AML-193 (cell line): ENCODE measurements at places on chromosomes 2 and 18.

DNA sequence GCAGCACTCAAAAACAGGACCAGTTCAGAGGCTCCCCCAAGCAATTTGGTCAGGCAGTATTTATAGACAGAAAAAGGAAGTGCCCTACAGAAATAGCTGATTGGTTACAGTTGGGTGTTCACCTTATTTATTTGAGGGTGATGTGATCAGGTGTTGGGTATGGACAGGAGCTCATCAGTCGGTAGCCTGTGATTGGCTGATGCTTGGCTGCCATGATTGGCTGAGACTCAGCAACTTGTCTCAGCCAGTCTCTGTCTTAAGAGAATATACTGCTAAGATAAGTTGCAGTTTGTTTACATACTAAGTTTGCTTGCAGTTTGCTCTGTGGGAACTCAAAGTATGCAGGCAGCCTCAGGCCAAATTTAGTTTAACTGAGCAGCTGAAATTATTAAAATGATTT lies 9.4 kb downstream of the ABCG8 start:
- no peak for DNase-seq

DNA sequence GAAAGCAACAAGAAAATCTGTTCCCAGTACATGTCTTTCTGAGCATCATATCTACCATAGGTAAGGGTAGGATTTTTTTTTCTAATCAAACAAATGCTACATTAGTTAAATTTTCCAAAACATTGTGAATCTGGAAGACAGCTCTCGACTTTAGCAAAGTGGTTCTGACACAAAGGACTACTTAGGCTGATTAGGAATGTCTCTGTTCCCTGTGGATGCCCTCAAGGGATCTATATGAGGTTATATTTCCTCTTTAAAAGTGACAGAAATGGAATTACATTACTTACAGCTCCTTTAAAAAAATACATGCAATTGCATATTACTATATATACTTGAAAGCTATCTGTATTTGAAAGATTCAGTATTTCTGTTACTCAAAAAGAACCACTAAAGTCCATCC lies 15.4 kb downstream of the NYAP2 start:
- no peak for DNase-seq

DNA sequence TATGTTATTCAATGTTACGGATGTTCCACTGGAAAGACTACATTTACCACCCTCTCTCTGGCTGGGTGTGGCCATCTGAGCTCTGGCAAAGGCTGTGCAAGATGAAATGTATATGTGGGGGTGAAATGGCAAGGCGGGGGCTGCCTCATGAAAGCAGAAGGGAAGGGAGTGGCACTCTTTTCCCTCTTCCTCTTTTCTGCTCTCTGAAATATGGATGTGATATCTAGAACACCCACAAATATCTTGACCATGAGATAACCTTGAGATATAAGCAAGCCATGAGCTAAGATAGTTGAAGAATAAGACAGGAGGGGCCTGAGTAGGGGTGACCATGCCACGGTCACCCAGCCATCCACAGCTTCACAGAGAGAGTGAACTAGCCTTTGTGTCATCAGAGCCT lies 367.8 kb upstream of the ID2 start:
- no peak for DNase-seq

DNA sequence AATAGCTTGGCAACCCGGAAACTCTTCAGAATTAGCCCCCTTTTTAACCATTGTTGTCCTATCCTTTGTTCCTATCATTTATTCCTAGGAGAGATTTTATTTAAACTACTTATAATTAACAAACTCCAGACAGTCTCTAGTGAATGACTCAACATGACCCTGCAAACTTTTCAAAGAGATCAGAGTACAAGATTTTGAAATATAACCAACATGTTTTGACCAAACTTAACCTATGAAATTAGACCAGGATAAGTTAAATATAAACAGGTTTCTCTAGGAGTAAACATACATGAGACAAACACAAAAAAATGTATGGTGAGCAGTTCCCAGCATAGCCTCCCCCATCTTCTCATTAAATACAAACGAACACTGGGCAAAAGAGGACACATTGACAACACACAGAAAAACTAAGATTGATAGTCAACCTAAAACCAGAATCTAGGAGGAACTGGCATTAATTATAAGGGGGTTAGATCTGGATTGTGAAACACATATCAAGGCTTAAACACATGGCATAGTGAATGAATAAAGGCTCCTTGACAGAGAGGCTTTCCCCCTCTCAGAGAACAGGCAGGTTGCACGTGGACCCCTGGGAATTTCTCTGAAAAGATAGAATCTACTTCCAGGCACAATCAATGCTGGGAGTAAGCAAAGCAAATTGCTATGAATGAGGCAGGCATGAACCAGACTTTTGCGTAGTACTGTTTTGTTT lies 284.1 kb downstream of the IRS1 start:
- no peak for DNase-seq

DNA sequence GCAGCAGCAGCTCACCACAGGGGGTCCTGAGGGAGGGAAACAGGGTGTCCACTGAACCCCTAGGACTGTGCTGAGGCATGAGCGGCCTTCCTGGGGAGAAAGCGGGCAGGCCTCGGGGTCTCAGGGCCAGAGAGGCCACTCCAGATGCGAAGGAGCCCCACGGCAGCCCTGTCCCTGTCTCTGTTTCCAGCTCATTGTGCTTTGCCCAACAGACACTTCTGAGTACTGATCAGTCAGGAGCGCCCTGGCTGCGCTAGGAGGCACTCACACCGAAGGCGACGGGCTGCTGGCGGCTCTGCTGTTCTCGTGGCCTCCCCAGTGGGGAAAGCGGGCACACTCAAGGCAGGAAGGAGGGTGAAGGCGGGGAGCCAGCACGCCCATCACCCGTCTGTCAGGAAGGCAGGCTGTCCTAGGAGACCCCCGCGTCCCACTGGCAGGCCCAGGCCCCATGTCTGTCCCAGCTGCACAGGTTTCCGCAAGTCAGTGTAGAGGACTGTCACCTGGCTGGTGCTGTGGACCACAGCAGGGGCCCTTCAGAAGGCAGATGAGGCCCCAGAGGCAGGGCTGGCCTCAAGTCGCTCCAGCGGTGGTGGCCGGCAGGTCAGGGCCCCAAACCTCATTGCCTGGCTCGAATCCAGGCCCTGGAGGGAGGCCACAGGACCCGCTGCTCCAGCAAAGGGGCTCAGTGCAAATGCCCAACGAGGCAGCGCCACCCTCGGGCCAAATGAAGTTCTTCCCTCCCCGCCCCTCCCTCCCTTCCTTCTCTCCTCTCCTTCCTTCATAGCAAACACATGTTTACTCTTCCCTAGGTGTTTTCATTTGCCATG lies 6.8 kb downstream of the ESPNL start:
- DNase-seq, result no peak

GRCh38 chr18:69257861-69258458 lies 142.7 kb upstream of the DOK6 start:
- DNase-seq, result no peak

GRCh38 chr2:3420076-3420768 lies 40.7 kb downstream of the TRAPPC12 start:
- DNase-seq, result no peak

GRCh38 chr2:223797811-223798721 lies 39.3 kb downstream of the AP1S3 start:
- no peak for DNase-seq
